ENCODE measurements at places on chromosomes 4 and X.

GRCh38 chr4:112201915-112202505 is 29.6 kb upstream of the AP1AR start:
- H3K36me3 ChIP-seq: no peaks in the 10 kb centered on the region
- no peaks in the 10 kb centered on the region for H3K4me1 ChIP-seq
- H3K4me3 ChIP-seq: no peak overlapping the region
- DNase-seq: no peak
- H3K27me3 ChIP-seq: no peaks in the 10 kb centered on the region
- H3K27ac ChIP-seq: no peak overlapping the region

GRCh38 chrX:123085311-123085940 is 98.7 kb upstream of the GRIA3 start:
- H3K27ac ChIP-seq: no peak overlapping the region
- no peaks in the 10 kb centered on the region for H3K36me3 ChIP-seq
- DNase-seq: no peak

GRCh38 chrX:2784026-2784425 is 32.2 kb downstream of the XG start:
- no peaks in the 10 kb centered on the region for H3K27me3 ChIP-seq
- DNase-seq: no peak
- no peaks in the 10 kb centered on the region for H3K4me1 ChIP-seq
- no peak overlapping the region for H3K27ac ChIP-seq
- no peaks in the 10 kb centered on the region for H3K36me3 ChIP-seq
- no peak overlapping the region for H3K4me3 ChIP-seq

GRCh38 chr4:88628746-88629145 is 36.5 kb downstream of the HERC3 start:
- no peak for DNase-seq
- no peak overlapping the region for H3K4me3 ChIP-seq
- no peaks in the 10 kb centered on the region for H3K27me3 ChIP-seq
- no peak overlapping the region for H3K27ac ChIP-seq
- H3K4me1 ChIP-seq: no peaks in the 10 kb centered on the region

- no peak for DNase-seq
- H3K36me3 ChIP-seq: no peaks in the 10 kb centered on the region
- H3K27ac ChIP-seq: no peak overlapping the region
- H3K27me3 ChIP-seq: no peaks in the 10 kb centered on the region
These were observed 7.0 kb upstream of the EREG start for GRCh38 chr4:74357965-74358364.

DNA sequence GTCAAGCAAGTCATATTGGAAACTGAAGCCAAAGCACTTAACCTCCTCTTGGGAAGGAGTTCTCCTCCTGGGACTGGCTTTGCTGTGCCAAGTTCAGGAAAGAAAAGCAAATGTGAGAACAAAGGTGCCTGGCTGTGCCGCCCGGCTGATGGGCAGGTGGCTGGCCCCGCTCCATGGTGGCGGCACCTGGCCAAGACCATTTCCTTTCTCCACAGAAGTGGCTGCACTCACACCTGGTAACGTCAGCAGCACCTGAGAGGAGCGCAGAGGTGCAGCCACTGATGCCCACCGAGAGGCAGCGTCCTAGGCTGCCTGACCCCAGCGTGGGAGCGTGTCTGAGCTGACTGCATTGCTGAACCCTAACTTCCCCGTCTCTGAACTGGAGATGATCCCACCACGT is 54.3 kb downstream of the DCTD start:
- H3K36me3 ChIP-seq: no peaks in the 10 kb centered on the region
- no peak overlapping the region for H3K27ac ChIP-seq
- H3K27me3 ChIP-seq: no peaks in the 10 kb centered on the region
- no peak for DNase-seq

- peaks cover 2% of the 10 kb centered on the region for H3K27me3 ChIP-seq
- DNase-seq: no peak
These were observed 7.9 kb upstream of the SH3RF1 start for GRCh38 chr4:169278624-169279023.

DNA sequence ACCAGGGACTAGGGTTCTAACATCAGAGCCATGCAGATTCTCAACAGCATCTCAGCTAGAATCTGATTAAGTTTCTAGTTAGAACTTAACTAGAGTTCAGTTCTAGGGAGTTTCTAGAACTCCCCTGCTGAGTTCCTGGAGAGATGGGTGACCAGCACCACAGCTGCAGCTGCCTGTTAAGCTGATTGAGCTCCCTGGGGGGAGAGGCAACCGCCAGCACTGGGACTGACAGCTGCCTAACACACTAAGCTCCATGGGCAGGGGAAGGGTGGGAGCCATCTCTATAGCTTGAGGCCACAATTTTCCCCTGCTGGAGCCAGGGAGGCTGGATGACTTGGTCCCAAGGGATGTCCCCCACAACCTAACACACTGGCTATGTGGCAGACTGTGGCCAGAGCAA is 84.2 kb downstream of the CHIC1 start:
- H3K4me3 ChIP-seq: no peak overlapping the region
- no peaks in the 10 kb centered on the region for H3K27me3 ChIP-seq
- peaks cover 5% of the 10 kb centered on the region for H3K36me3 ChIP-seq
- DNase-seq: no peak
- no peak overlapping the region for H3K27ac ChIP-seq
- no peaks in the 10 kb centered on the region for H3K4me1 ChIP-seq

- peak overlapping the region; percentile 99 for H3K27ac ChIP-seq
- DNase-seq: peak; percentile 3
- peaks cover 10% of the 10 kb centered on the region for H3K27me3 ChIP-seq
- peaks cover 45% of the 10 kb centered on the region for H3K4me1 ChIP-seq
- H3K4me3 ChIP-seq: peak overlapping the region; percentile 98
These were observed 995 bp downstream of the SMARCA5 start for GRCh38 chr4:143514497-143514896.

- peaks cover 3% of the 10 kb centered on the region for H3K27me3 ChIP-seq
- H3K4me3 ChIP-seq: peak overlapping the region; percentile 98
- H3K27ac ChIP-seq: peak overlapping the region; percentile 93
- peaks cover 14% of the 10 kb centered on the region for H3K36me3 ChIP-seq
These were observed 869 bp downstream of the TMEM184C start for GRCh38 chr4:147617841-147618691.

DNA sequence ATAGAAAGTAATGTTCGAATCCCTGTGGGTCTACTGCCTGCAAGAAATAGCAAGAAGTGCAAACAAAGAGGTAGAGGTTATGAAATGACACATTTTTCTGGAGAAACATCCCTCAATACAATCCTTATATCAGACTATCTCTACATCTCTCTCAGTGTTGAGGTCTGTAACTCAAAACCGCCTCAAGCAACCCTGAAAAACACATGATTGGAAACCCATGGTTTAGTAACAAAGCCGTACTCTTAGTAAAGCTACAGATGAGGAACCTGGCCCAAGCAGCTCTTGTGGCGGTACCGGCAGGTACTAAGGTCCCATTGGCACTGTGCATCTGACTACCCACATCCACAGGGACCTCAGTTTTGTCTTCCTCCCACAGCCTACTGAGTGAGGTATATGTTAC is 53.9 kb downstream of the IRF2 start:
- peaks cover 58% of the 10 kb centered on the region for H3K4me1 ChIP-seq
- DNase-seq: no peak
- H3K36me3 ChIP-seq: peaks cover 35% of the 10 kb centered on the region
- peak overlapping the region; percentile 77 for H3K4me3 ChIP-seq

- no peak overlapping the region for H3K4me3 ChIP-seq
- no peaks in the 10 kb centered on the region for H3K27me3 ChIP-seq
- no peaks in the 10 kb centered on the region for H3K4me1 ChIP-seq
- H3K27ac ChIP-seq: no peak overlapping the region
These were observed 117.9 kb upstream of the HS3ST1 start for GRCh38 chr4:11546391-11547175.

- peak; percentile 4 for DNase-seq
- H3K27ac ChIP-seq: no peak overlapping the region
- no peak overlapping the region for H3K4me3 ChIP-seq
- H3K36me3 ChIP-seq: no peaks in the 10 kb centered on the region
- H3K4me1 ChIP-seq: no peaks in the 10 kb centered on the region
These were observed 66.9 kb downstream of the TAB3 start for GRCh38 chrX:30822068-30822681.

- no peak for DNase-seq
- peaks cover 16% of the 10 kb centered on the region for H3K4me1 ChIP-seq
- H3K27me3 ChIP-seq: no peaks in the 10 kb centered on the region
- peaks cover 25% of the 10 kb centered on the region for H3K36me3 ChIP-seq
These were observed 2.1 kb downstream of the EBP start for GRCh38 chrX:48523682-48524081.

DNA sequence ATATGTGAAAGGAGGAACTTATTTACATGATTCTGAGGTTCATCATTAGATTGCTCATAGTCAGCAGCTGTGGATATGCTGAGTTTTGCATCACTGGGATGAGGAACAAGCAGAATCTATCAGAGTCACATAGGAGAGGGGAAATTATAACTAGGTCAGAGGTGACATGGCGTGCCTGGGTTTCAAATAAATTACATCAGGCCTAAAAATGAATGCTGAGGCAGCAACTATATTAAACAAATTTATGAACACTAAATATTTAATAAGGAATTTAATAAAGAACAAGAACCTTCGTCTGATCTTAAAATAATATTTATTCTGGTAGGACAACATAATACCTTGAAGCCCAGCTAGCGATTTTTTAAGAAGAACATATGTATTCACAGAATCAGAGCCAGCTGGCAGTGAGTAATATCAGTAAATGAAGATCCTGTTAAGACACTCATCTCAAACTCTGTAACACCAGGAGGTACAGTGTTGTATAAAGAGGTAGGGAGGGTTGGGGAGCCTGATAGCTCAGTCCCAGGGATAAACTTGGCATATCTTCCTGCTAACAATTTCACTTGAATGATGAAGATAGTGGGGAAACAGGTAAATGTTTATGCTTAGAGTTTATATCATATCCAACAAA is 60.9 kb upstream of the HS3ST1 start:
- peak overlapping the region; percentile 16 for H3K4me3 ChIP-seq
- H3K27me3 ChIP-seq: no peaks in the 10 kb centered on the region
- H3K4me1 ChIP-seq: peaks cover 18% of the 10 kb centered on the region
- DNase-seq: no peak

DNA sequence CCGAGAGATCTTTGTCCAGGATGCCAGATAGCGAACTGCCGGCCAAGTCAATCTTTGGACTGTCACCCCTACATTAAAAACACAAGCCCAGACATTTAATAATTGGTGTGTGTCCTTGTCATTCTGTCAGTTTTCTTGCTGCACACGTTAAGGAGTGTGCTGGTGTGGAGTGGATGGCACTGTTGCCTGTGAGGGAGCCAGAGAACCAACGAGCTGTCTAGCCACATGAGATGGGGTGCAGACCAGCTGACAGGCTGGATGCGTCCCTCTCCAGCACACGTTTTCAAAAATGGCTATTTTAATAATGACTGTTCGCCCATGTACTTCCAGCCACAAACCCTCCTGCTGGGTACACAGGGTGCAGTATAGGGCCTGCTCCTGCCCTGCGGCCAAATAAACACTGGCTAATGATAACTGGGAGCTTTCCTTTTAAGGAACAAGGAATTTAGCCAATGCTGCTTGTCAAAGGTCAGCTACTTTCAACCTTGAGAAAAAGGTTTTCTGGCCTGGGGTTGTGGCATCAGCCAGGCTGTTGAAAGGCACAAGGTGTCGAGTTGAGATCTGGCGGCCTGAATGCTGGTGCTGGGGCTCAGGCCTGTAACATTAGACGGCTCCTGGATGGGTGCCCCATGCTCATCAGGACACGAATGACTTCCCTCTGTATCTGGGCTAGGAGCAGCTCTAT is 54.0 kb upstream of the MAP3K15 start:
- no peaks in the 10 kb centered on the region for H3K27me3 ChIP-seq
- H3K4me3 ChIP-seq: no peak overlapping the region
- peaks cover 32% of the 10 kb centered on the region for H3K36me3 ChIP-seq
- no peak for DNase-seq
- H3K4me1 ChIP-seq: peaks cover 12% of the 10 kb centered on the region

DNA sequence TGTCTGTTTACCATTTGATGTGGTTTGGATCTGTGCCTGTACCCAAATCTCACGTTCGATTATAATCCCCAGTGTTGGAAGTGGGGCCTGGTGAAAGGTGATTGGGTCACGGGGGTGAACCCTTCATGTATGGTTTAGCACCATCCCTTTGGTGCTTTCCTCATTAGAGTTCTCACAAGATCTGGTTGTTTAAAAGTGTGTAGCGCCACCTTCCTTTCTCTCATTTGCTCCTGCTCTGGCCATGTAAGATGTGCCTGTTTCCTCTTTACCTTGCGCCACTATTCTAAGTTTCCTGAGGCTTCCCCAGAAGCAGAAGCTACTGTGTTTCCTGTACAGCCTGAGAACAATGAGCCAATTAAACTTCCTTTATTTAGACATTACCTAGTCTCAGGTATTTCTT is 610.7 kb upstream of the ADGRL3 start:
- H3K27me3 ChIP-seq: no peaks in the 10 kb centered on the region
- DNase-seq: no peak
- no peak overlapping the region for H3K27ac ChIP-seq
- H3K4me1 ChIP-seq: no peaks in the 10 kb centered on the region
- H3K36me3 ChIP-seq: no peaks in the 10 kb centered on the region
- H3K4me3 ChIP-seq: no peak overlapping the region

- no peak overlapping the region for H3K4me3 ChIP-seq
- H3K4me1 ChIP-seq: peaks cover 6% of the 10 kb centered on the region
- no peaks in the 10 kb centered on the region for H3K36me3 ChIP-seq
- DNase-seq: no peak
- peaks cover 20% of the 10 kb centered on the region for H3K27me3 ChIP-seq
These were observed 30.6 kb upstream of the LCORL start for GRCh38 chr4:18052158-18052557.

DNA sequence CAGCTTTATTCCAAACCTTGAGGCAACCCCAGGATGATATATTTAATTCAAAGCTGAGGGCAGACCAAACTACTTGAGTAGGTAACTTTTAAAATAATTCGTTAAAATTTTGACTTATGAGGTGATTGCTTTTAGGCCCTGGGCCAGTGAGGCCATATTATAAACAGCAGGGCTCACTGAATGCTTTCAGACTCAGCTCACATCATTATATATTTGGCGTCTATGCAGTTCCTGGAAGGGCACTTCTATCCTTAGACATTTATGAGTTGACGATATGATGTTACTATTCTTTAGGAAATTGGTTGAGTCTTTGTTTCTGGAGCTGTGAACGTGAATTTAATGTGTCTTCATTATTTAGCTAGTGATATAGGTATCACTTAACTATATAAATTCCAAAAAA is 400.1 kb downstream of the PDHA2 start:
- DNase-seq: no peak
- no peaks in the 10 kb centered on the region for H3K36me3 ChIP-seq
- no peaks in the 10 kb centered on the region for H3K27me3 ChIP-seq
- H3K4me3 ChIP-seq: no peak overlapping the region
- no peaks in the 10 kb centered on the region for H3K4me1 ChIP-seq

DNA sequence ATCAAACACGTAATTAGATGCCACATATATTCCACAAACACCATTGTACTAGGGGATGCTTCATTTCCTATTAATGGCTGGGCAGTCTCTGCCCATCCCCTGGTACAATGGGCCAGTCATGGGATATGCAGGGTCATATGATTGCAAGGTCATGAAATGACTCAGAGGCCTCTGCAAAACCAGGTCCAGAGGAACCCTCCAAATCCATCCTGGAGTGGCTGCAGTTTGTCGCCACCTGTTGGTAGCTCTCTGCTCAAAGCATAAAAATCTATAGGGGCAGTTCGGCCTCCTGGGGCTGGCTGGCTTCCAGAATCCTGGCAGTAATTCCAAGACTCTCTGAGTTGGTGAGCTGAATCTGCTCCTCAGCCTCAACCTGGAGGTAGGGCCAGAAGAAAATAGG is 22.9 kb upstream of the PUDP start:
- DNase-seq: peak; percentile 1
- no peaks in the 10 kb centered on the region for H3K4me1 ChIP-seq
- no peaks in the 10 kb centered on the region for H3K27me3 ChIP-seq

All from CD4-positive, CD25-positive, alpha-beta regulatory T cell (primary cell).